ENCODE measurements at places on chromosomes 1 and 21.

DNA sequence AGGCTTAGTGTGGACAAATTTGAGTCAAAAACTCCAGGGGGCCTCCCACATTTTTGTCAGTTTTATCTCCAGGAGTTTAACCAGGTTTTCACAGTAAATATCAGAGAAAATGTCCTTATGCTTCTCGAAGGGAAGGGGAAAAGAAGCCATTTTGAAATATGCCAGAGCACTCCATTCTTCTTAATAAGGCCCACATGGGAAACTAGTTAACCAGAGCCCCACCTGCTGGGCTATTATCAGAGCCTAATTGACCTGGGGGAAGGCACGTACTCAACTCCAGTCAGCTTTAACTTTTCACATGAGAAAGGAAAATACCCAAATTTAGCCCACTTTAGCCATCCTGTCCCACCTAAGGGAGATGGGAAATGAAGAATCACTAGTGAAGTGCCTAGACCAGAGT, 296.3 kb downstream of the PTBP2 start:
- DNase-seq: no peak

- no peak for DNase-seq
Measured at GRCh38 chr1:160623227-160623633, 23.6 kb downstream of the SLAMF1 start.

DNA sequence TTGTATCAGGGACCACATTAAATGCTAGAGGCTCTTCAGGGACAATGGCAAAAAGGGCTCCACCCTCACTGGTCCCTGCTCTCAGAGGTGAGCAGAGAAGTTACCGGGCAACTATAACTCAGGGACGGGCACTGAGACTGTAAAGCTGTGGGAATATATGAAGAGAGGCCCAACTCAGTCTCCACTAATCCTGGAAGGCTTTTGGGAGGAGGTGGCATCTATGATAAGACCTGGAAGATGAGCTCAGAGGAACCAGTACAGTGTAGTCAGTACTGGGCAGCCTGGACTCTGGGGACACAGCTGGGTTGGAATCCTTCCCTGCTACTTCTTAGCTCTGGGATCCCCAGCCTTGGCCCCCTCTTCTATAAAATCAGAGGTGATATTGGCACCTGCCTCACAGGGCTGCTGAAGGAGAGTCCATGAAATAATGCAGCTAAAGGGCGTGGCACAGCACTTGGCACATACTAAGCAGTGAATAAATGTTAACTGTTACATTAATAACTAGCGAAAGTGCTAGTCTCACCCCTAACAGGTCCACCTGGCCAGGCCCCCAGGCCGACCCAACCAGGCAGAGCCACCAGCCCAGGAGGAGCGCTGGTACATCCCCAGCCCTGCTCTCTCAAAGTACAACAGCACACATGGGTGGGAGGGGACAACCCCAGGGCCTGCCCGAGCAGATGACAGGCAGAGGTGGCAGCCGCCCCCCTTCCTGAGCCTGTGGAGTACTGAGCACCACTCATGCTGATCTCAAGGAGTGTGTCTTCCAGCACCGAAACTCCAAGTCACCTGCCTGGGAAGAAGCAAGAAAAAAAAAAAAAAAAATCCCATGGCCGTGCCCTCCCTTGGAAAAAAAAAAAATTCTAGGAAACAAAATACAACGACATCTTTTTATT, 62.7 kb downstream of the CASZ1 start:
- DNase-seq: no peak

GRCh38 chr21:42887326-42887725, 5.8 kb upstream of the NDUFV3 start:
- DNase-seq: peak; percentile 10

DNA sequence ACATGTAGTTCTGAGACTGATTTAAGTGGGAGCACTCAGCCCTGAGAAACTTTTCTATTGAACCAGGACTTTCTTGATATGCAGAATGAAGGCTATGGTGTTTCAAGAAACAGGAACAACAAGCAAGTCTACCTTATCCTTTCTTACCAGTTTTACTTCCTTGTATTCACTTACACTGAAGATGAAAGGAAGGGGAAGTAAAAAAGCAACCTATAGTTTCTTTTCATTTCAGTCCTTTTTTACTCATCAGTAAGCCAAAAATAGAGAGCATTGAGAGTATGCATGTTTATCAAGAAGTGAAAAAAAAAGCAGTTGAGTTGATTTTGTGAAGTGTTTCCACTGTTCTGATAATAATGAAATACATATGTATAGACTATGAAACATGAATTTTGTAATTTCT, 1010.3 kb downstream of the AMY1C start:
- no peak for DNase-seq

- no peak for DNase-seq
Measured at GRCh38 chr1:182235604-182235951, 156.0 kb downstream of the GLUL start.

All from NCI-H2107 (cell line).